ENCODE measurements at places on chromosomes 1 and 21. TPM values are rescaled to one million over a fixed set of nuclear protein-coding genes. Genes with fewer than 3 reads are reported as not detected.

- no peak for DNase-seq
Observed at GRCh38 chr1:205567716-205568115, 63.2 kb downstream of the CDK18 start.

Gene SLFNL1
- total RNA-seq = not detected

GRCh38 chr1:232813097-232813496 is 7.9 kb downstream of the MAP10 start:
- DNase-seq = no peak

DNA sequence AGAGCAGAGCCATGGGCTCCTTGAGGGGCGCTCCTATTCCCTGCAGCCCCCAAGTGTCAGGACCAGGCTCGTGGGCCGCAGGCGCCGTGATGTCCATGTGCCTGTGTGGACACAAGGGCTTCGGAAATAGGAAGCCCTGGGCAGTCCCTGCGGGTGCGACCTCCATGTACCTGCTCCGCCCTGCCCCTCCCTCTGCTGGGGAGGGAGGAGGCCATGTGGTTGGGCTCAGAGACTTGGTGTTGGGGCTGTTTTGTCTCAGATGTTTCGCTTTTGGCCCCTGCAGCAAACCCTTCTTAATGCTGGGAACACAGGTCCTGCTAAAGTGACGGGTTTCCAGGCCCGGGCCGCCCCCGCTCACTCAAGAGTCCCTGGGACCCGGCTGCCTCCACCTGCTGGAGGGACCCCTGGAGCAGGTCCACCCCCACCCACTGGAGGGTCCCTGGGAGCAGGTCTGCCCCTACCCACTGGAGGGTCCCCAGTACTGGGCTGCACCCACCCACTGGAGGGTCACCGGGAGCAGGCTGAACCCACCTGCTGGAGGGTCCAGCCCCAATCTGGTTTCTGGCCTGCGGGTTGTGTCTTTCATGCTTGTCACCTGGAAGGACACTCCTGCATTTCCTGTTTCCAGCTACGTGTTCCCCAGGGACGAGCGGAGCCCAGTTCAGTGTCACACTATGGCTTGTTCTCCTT is 156.5 kb downstream of the PEX14 start:
- no peak for DNase-seq

Gene PBX1
- 16.2 TPM for total RNA-seq

Gene SLC5A9
- not detected for total RNA-seq

DNA sequence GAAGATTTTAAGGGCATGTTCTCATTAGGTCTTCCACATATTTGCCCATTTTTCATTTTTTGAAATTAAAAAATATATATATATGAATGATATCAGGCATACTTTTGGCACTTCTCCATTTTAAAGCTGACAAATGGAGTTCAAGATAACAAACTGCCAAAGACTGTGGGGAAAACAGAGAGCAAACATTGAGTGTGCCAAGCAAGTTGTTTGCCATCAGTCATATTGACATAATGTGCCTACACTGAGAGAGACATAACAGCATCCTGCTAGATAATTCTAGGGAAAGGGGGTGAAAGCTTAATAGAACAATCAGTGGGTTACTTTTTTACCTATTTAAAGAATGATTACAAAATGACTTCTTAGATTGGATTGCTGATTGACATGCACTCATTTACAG is 529.4 kb upstream of the CXADR start:
- DNase-seq = no peak

GRCh38 chr1:193326296-193326695 is 139.9 kb upstream of the B3GALT2 start:
- DNase-seq = no peak

Gene LENEP
- not detected for total RNA-seq

DNA sequence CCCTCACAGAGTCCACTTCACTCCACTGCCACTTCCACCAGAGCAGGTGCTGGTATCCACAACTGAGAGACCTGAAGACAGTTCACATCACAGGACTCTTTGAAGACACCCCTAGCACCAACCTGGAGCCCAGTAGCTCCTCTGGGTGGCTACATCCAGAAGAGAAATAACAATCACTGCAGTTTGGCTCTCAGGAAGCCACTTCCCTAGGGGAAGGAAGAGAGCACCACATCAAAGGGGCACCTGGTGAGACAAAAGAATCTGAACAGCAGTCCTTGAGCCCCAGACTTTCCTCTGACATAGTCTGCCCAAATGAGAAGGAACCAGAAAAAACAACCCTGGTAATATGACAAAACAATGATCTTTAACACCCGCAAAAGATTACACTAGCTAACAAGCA is 113.2 kb downstream of the TENT5C start:
- DNase-seq = no peak

DNA sequence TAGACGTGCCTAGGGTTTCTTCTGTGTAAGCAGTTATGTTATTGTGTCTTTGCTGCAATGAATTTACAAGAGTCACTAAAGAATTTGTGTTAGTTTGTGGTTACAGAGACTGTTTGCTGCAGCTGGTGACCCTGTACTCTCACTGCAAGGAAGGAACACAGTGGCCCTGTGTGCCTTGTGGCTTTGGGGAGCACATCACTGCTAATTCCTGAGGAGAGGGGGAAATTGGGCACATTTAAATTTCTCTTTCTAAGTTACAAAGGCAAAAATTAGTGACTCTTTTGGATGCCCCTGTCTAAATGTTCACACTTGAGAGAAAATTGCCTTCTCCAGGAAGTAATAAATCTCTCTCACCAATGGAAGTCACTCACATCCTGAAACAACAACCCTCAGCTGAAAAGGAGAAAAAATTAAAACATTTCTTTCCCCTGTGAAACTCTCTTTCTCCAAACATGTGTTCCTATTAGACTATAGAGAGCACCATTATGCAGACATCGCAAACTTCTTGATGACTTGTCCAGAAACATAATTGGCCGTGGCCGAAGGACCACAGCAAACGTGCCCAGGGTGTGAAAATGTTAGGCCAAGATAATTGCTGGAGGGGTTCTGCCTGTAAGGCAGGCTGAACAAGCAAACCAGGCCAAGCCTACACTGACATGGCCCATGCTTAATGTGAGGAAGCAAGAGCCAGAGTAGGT is 32.3 kb upstream of the SPAG17 start:
- DNase-seq = no peak

Gene SPATA17
- 1.7 TPM for total RNA-seq

- no peak for DNase-seq
Observed at GRCh38 chr1:10761503-10762152, 34.8 kb downstream of the CASZ1 start.

Gene RHD
- total RNA-seq = not detected

GRCh38 chr21:46442938-46443337 is 15.8 kb upstream of the DIP2A start:
- no peak for DNase-seq

DNA sequence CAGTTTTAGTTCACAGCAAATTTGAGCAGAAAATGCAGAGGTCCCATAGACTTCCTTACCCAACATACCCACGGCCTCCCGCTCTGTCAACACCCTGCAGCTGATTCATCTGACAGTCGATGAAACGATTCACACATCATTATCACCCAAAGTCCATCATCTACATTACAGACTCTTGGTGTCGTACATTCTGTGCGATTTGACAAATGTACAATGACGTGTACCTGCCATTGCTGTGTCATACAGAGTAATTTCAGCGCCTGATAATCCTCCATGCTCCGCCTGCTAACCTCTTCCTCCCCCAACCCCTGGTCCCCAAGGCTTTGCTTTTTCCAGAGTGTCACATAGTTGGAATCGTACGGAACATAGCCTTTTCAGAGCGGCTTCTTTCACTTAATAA is 94.7 kb upstream of the SLC25A33 start:
- no peak for DNase-seq

Gene COL24A1
- total RNA-seq = 0.09 TPM

Gene KRTAP21-2
- not detected for total RNA-seq

DNA sequence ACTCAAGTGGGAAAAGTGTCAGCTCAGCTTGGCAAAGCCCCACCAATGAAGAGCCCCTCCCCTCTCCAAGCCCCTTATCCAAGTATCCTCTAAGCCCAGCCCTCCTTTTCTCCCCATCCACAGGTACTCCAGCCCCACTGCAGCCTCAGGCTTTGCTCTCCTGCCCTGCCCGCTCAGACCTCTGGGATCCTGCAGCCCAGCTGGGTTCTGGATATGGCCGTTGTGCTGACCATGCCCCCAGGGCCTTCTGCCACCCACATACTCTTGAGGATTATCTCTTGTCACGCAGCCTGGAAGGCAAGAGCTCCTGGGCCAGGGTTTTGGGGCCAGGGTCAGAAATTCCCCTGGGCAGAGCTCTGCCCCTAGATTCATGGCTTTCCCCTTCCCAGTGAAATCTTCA is 4.7 kb downstream of the SHISA4 start:
- DNase-seq = no peak

DNA sequence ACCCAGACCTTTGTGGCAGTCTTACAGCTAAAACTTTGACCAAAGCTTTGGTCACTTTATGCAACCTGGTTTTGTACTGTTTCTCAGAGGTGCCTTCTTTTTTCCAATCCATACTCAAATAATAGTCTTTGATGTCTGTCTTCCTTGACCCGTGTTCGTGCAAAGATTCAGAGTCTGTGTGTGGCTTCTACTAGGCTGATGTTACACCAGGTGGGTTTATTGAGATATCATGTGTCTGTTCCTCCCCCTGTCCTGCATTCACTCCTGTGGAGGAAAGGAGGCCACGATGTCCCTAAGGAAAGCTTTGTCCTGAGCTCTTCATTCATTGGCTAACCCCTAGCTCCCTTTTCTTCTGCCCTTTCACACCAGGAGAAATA is 15.0 kb upstream of the IKBKE start:
- no peak for DNase-seq

DNA sequence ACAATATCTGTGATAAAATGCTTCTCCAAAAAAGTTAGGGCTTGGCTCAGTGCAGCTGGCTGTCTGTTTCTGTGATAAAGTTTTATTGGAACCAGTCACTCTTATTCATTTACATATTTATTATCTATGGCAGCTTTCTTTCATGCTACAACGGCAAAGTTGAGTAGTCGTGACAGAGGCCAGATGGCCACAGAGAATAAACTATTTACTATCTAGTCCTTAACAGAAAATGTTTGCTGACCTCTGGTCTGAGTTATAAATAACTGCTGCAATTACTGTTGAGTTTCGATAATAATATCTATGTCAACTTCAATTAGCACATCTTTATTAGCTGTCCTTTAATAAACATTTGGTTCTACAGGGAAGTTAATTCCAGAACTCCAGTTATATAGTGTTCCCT is 180.2 kb upstream of the RUNX1 start:
- no peak for DNase-seq

DNA sequence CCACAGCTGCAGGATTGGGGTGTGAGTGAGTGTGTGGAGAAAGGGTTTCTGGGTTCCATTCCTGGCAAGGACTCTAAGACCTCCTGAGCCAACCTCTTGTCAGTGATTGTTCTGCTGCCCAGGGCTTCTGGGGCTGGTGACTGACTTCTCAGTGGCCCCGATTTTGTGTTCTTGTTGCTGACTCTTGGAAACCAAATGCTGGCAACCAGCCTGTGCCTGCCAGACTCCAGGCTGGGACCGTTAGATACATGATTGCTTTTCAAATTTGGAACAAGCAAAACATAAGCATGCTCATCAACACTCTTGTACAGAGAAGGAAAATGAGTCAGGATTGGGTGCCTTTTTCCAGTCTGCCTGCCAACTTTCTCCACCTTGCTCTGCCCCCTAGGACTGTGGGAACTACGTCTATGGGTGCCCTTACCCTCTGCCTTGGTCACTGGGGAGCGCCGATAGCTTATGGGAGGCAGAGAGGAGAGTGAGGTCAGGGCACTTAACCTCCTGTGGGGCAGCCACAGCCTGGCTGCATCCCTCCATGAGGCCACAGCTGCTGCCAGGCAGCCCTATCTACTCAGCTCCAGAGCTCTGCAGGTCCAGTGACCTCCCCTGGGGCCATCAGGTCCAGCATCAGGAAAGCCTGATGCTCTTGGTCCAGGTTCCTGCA is 39.3 kb upstream of the EPS8L3 start:
- no peak for DNase-seq

Gene MT1HL1
- not detected for total RNA-seq

- DNase-seq = no peak
Observed at GRCh38 chr1:214444182-214444939, 107.0 kb downstream of the PTPN14 start.

Gene C1orf56
- total RNA-seq = 2.4 TPM

Gene S100A3
- total RNA-seq = 9.0 TPM

GRCh38 chr21:34670220-34670961 is 1.6 kb downstream of the CLIC6 start:
- peak; percentile 60 for DNase-seq

Gene OR2AK2
- not detected for total RNA-seq

Gene PPFIA4
- total RNA-seq = 0.11 TPM

- DNase-seq = no peak
Observed at GRCh38 chr1:39082010-39082799, 56.1 kb downstream of the NDUFS5 start.
